ENCODE measurements at places on chromosomes 6 and 20.

- no peak for DNase-seq
Observed at GRCh38 chr6:73169111-73169510, 56.2 kb downstream of the KHDC1L start.

- peak; percentile 56 for DNase-seq
Observed at GRCh38 chr20:46089167-46089416, 670 bp downstream of the NCOA5 start.

- DNase-seq, result no peak
Observed at GRCh38 chr20:35018590-35019371, 63.1 kb downstream of the MYH7B start.

- DNase-seq, result no peak
Observed at GRCh38 chr6:56491606-56492328, 150.9 kb downstream of the DST start.

GRCh38 chr20:21571841-21572690 is 58.2 kb upstream of the NKX2-2 start:
- DNase-seq, result peak; percentile 21

DNA sequence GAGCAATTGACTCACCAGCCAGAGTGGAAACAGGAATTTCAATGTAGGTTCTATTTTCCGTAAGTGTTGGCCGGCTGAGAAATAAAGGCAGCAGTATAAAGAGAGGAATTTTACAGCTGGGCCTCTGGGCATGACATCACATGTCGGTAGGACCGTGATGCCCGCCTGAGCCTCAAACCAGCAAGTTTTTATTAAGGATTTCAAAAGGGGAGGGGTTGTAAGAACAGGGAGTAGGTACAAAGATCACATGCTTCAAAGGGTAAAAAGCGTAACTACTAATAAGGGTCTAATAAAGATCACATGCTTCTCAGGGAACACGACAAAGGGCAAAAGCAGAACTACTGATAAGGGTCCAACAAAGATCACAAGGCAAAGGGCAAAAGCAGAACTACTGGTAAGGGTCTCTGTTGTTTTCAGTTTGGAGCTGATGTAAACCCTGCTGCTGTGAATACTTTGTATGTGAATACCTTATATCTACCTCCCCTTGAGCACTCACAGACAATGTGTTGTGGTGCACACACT is 9.0 kb upstream of the TULP4 start:
- DNase-seq, result no peak

DNA sequence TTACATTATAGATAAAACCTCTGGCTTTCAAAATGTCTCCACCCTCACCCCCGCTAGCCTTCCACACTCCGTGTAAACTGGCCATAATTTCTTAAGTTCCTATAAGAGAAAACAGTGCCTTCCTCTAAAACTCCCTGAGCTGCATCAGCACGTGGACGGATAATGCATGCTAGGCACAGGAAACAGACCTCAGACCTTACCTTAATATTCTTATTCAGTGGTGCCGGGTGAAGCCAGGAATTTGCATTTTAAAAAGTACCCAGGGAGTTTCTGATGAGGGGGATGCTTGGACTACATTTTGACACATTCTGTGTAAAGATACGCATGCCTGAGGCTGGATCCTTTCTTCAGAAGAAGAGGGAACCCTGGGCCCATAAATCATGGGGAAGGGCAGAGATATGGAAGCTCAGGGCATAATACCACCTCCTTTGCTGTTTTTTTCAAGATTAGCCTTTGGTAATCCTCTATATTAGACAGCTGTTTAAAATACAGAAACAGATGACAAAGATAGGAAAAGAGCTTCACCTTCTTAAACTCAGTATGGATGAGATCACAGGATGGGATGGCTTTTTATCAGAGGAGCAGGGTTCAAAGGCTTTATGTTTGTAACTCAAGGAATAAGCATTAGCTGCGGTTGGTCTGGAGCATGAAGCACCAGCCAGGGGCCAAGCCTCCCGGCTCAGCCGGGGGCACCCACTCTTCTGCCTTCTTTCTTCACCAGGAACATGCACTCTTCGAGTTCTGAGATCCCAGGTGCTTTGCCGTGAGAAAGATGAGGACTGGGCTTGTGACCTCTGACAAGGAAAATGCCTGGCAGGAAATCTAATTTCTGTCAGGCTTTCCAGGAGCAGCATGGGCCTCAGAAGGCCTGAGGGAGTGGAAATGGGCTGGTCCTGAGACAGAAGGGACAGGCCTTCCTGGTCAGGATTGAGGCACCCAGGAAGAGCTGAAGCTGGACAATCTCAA is 218.1 kb upstream of the SOX4 start:
- DNase-seq, result no peak

- DNase-seq, result no peak
Observed at GRCh38 chr20:25499855-25500434, 85.4 kb downstream of the NINL start.

GRCh38 chr6:115766745-115767462 is 293.8 kb downstream of the FRK start:
- DNase-seq, result no peak

GRCh38 chr20:57896563-57896962 is 186.7 kb upstream of the PMEPA1 start:
- DNase-seq, result no peak

DNA sequence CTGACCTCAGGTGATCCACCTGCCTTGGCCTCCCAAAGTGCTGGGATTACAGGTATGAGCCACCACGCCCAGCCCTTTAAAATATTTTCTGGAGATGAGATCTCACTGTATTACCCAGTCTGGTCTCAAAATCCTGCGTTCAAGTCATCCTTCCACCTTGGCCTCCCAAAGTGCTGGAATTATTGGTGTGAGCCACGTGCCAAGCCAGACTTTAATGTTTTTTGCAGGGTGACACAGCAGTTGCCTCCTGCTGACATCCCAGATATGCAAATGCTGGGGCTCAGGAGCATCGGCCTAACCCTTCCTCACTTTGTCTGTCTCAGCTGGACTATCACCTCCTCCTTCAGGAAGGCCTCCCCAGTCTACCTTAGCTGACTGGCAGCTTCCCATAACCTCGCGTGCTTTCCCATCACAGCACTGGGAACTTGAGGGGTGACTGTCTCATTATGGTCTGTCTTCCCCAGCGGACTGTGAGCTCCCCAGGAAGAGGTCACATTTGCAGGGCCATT is 14.3 kb upstream of the ID1 start:
- no peak for DNase-seq

- DNase-seq, result no peak
Observed at GRCh38 chr6:113112086-113112485, 745.1 kb upstream of the MARCKS start.

DNA sequence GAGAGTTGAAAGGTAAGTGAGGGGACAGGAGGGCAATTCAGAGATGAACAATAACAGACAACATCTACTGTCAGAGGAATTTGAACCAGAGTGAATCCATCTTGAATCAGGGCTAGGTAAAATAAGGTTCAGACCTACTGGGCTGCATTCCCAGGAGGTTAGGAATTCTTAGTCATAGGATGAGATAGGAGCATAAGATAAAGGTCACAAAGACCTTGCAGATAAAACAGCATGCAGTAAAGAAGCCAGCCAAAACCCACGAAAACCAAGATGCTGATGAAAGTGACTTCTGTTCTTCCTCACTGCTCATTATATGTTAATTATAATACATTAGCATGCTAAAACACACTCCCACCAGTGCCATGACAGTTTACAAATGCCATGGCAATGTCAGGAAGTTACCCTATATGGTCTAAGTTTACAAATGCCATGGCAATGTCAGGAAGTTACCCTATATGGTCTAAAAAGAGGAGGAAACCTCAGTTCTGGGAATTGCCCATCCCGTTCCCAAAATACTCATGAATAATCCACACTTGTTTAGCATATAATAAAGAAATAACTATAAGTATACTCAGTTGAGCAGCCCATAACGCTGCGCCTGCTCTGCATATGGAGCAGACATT is 248.5 kb downstream of the HAO1 start:
- DNase-seq, result no peak

DNA sequence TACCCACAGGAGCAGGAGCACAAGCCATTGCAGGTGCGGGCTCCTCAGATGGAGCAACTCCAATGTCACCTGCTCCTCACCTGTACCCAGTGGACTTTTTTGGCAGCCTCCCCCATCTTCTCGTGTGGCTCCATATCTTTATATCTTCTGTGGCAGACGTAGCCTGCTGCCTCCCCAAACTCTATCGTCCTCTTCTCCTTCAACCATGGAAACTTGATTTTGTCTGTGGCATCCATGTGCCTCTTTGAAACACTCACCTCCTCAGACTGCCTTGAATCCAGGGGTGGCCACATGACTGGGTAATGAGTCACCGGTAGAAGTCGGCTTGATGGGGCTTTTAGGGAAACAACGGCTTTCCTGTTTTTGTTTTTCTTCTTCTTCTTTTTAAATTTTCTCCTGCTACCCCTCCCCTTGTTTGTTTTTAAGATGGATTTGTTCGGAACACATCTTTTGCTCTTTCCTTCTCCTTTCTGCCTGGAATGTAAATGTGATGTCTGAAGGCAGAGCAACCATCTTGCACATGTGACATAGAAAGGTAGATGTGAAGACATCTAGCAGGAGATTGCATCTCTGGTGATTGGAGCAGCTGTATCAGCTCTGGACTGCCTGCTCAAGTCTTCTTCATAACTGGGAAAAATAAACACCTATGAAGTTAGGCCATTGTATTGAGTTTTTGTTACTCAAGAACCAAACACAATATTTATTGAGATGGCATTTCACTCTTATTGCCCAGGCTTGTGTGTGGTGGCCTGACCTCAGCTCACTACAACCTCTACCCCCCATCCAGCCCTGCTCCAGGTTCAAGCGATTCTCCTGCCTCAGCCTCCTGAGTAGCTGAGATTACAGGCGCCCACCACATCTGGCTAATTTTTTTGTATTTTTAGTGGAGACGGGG is 69.9 kb upstream of the DDR1 start:
- peak; percentile 79 for DNase-seq

DNA sequence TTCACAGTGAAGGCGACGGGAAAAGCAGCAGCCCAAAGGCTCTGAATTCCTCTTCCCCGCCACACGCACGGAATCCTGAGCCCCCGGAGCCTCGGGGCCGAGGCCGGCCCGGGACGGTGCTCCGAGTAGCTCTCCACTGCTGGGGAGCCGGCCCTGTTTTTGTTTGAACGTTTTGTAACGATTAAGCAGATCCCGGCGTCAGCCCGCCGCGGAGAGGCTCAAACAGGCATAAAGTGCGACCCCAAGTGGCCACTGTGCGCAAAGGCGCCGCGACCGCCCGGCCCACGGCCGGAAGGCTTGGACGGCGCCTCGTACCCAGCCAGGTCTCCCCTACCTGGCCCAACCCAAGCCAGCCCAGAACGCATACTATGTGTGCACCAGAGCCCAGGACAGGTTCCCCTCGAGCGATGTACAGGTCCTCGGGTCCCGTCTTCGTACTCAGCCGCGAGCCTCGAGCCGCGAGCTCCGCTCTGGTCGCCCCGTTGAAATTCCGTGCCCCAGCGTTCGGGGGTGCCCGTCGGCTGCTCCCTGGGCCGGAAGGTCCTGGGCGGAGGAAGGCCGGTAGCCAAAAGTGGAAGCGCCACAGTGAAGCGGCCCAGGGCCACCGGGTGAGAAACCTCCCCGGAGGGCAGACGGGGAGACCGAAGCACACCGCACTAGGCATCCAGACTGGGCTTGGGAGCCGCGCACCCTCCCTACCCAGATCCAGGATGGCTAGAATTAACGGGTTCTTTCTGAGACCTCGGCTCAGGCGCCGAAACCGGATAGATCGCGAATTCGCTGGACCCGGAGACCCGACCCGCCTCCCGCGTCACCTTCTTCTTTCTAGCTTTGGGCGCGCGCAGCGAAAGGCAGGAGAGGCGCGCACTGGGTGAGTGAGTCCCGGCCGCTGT is 1.2 kb upstream of the MAFB start:
- DNase-seq, result peak; percentile 94

GRCh38 chr20:56380375-56380774 is 11.6 kb downstream of the AURKA start:
- DNase-seq, result peak; percentile 12

DNA sequence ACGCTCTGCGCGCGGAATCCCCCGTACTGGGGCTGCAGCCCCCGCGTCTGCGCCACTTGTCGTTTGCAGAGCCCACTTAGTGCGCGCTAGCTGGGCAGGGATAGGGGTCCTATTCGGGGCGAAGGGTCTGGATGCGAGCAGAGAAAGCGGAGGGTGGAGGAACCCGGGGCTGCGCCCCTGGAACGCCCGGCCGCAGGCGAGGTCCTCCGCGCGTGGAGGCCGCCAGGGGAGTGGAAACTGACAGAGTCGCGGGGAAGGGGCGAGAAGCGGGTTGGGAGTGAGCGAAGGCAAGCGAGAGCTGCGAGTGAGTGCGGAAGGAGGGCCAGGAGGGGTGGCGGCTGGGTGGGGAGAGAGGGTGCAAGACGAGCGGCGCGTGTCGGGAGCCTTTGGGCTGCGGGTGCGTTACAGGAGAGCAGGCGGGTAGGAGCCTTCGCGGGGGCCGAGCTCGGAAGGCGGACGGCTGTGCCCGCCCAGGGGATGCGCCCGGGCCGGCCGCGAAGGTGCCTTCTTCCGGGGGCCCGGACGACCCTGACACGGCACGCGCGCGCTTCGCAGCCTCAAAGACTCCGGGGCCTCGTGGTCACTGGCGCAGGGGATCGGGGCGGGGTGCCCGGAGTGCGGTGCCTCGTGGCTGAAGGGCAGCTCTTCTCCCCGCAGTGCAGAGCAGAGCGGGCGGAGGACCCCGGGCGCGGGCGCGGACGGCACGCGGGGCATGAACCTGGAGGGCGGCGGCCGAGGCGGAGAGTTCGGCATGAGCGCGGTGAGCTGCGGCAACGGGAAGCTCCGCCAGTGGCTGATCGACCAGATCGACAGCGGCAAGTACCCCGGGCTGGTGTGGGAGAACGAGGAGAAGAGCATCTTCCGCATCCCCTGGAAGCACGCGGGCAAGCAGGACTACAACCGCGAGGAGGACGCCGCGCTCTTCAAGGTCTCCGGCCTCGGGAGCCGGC is 1.2 kb downstream of the IRF4 start:
- DNase-seq, result no peak

DNA sequence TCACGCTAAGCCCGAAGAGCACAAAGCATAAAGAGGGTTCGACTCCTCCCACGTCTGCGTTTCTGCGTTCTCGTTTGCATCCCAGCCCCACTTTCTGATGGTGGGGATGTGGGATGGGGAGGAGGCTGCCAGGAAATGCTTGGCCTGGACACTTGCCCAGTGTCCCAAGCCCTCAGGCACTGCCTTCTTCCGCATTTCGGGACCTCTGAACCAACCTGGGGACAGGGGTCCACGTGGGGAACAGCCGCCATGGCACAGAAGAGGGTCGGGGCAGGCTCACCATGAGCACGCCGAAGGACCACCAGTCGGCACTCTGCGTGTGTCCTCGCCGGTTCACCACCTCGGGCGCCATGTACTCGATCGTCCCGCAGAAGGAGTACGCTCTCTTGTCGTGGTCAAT is 88.2 kb downstream of the RAMACL start:
- no peak for DNase-seq

Measured in suppressor macrophage treated with lipopolysaccharide for 4 hours (primary cell).